ENCODE measurements at places on chromosomes 3 and 15. TPM values are rescaled to one million over a fixed set of nuclear protein-coding genes. Genes with fewer than 3 reads are reported as not detected.

The SFMBT1 gene
- total RNA-seq: 12.6 TPM

The LSAMP gene
- total RNA-seq: 7.8 TPM

The MESP1 gene
- 1.2 TPM for total RNA-seq

The CCR2 gene
- 6.2 TPM for total RNA-seq

The REC114 gene
- not detected for total RNA-seq

The ZDHHC23 gene
- total RNA-seq: 12.7 TPM

The SLC22A13 gene
- total RNA-seq: 1.3 TPM

The C3orf85 gene
- total RNA-seq: not detected

The CPLX3 gene
- total RNA-seq: not detected

The FAM162A gene
- total RNA-seq: 35.2 TPM

The MLF1 gene
- total RNA-seq: 8.8 TPM

The GOLGA6L2 gene
- total RNA-seq: not detected

The EIF4E3 gene
- 22.2 TPM for total RNA-seq

The SNRPN gene
- 115 TPM for total RNA-seq

The PSTPIP1 gene
- total RNA-seq: 42.9 TPM

The CLDN1 gene
- 1.8 TPM for total RNA-seq

The ITIH3 gene
- 5.7 TPM for total RNA-seq

The BCHE gene
- 1.9 TPM for total RNA-seq

The UROC1 gene
- not detected for total RNA-seq

The SLC28A1 gene
- 4.1 TPM for total RNA-seq

The SPATA12 gene
- total RNA-seq: not detected

The AAGAB gene
- 24.5 TPM for total RNA-seq

The RASSF1 gene
- total RNA-seq: 43.2 TPM

The SERINC4 gene
- not detected for total RNA-seq

Measured in aorta (tissue), 5 donors.